Stimulated activated CD4-positive, alpha-beta T cell treated with anti-CD3 and anti-CD28 coated beads, Interleukin-12 subunit alpha, Interleukin-12 subunit beta, amount 100 ng/mL, for 48 hours (primary cell): ENCODE measurements at places on chromosomes 11 and 22.

GRCh38 chr11:62340269-62340901 lies 3.1 kb downstream of the ASRGL1 start:
- DNase-seq = no peak

- DNase-seq = no peak
Observed at GRCh38 chr11:117176186-117176585, 2.4 kb upstream of the SIDT2 start.

DNA sequence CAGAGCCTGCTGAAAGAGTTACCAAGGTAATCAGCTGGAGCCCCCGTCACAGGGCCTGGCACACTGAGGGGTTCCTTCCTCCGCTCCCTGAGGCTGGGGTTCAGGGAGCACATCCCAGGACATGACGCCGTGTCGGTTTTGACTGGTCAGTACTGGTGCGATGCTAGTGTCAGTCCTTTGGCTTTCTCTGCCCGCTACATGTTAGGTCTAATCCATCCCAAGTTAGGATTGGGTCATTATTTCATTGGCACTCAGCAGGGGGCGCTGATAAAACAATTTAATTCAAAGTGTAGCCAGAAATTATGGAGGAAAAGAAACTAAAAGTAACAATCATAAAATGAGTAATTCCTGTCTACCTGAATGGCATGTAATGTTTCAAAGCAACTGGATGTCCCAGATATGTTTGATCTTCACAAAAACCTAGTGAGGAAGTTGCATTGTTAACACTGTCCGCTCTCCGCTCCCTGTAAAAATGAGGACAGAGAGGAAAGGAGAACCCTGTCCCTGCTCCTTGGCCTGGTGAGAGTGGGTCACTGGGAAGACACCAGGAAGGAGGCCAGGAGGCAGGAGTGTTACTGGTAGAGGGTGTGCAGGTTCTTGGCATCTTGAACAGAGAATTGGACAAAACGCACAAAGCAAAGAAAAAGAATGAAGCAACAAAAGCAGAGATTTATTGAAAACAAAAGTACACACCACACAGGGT lies 27.1 kb downstream of the TSKU start:
- DNase-seq = peak; percentile 57

DNA sequence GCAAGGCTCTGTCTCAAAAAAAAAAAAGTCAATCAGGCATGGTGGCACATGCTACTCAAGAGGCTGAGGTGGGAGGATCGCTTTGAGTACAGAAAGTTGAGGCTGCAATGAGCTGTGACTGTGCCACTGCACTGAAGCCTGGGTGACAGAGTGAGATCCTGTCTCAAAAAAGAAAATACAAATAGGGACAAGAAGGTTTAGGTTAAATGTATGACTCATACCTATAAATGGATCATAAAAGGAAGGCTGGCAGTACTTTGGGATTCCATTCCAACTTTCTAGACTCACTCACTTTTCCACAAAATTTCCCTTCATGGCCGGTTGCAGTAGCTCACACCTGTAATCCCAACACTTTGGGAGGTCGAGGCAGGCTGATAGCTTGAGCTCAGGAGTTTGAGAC lies 25.6 kb upstream of the OSBP start:
- DNase-seq = no peak

DNA sequence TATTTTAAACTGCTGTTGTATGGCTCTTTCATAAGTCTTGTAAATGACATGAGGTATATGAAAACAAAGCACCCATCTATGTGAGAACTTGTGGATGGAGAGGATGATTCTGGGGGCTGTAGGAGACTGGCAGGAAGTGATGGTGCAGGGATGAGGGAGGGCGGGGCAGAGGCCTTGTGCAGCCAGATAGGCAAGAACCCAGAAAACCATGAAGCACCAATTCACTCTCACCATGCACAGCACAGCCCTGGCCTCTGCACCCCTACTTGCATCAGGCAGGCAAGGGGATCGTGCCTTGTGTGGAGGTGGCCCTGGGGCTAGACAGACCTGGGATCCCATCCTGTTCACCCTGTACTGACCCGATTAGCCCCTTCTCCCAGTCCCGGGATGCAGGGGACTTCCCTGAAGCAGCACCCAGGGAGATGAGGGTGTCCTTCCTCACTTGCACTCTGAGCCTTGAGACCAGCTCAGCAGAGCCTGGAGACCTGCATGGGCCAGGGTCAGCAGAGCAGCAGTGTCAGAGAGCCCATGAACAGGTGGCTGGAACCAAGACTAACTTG lies 85.5 kb downstream of the MORC2 start:
- no peak for DNase-seq
